ENCODE measurements at places on chromosomes 3 and 15.
A peak's percentile ranks its signal among the peaks of the same experiment; 100 is the strongest.

GRCh38 chr3:118946449-118946848 is 88.2 kb downstream of the IGSF11 start:
- no peak for DNase-seq

- DNase-seq: peak; percentile 35
These were observed 83.5 kb upstream of the CFAP20DC start for GRCh38 chr3:59133311-59133710.

DNA sequence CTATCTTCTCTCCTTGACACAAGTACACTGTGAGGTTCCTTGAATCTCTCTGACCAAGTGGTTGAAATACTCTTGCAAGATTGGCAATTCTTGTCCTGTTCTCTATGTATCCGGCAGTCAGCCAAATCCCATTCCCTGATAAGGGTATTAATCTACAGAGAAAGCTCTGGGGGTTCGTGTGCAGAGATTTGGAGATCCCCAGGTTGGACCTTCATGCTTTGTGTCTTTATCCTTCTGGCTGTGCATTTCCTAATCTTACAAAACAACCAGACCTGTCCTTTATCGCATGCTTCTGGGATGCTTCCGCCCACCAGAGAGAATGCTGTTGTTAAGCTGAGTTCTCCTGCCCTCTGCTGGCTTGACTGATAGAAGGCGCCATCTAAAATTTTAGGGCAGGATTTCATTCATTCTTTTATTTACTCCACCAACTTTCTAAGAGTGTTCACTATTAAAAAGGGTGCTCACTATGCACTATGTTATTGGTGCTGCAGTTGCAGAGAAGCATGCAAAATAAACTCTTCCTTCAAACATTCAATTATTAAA is 8.6 kb upstream of the SST start:
- DNase-seq: no peak

GRCh38 chr3:113231391-113231790 is 20.0 kb downstream of the BOC start:
- peak; percentile 45 for DNase-seq

DNA sequence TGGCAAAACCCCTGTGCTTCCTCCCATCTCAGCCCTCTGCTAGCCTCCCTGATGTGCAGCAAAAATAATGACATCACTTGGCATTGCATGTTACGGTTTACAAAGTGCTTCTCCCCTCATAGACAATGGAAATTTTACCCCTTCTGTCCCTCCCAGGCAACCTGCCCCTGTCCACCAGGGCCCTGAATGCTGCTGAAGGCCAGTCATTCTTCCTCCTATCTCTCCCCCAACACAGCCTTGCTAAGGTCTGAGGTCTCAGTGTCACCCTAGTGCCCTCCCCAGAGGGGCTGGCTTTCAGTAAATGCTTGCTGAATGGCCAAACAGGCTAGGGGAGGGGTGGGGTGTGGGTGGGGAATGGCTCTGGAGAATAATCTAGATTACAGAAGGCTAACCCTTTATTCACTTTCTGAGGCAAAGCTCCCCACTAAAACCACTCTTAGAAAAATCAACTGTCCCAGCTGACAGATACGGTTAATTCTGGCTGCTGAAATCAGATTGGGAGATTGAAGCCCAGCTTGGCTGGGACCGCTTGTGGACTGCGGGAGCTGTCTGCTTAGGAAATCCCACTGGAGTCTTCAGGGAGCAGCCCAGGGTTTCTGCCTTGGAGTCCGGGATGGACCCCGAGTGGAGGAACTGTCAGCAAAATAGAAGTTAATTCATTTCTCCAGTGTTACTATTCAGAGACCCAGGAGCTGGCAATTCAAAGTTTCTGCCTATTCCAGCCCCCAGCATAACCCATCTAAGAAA is 22.9 kb downstream of the ANP32A start:
- DNase-seq: no peak

GRCh38 chr3:128523591-128523990 is 30.6 kb upstream of the GATA2 start:
- DNase-seq: no peak

DNA sequence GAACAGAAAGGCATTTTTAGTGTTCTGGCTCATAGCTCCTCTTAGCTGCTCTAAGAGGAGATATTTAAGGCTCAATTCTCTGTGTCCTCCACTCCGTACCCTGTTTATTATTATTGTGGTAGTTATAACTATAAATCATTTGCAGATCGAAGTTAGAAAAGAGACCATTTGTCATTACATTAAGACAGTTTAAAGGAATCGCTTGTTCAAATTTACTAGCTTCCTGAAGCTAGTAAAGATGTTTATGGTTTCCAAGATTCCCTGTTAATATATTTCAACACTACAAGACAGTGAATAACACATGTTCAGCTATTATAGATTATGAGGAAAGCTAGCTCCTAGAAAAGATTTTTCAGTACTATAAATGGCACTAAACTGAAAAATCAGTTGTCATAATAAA is 12.6 kb downstream of the ATXN7 start:
- DNase-seq: peak; percentile 16

DNA sequence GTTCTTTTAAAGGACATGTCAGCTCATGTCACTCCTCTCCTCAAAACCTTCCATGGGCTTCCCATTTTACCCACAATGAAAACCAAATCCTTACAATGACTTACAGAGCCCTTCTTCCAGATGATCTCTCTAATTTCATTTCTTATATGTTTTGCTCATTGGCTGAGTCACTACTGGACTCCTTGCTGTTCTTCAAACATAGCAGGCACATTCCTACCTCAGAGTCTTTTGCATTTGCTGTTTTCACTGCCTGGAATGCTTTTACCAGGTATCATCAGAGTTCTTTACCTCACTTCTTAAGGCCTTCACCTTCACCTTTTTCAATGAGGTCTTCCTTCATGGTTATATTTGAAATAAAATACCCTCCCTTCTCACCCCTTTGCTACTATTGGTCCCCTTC is 57.3 kb downstream of the NECTIN3 start:
- no peak for DNase-seq

GRCh38 chr3:131050001-131050400 is 23.3 kb downstream of the NEK11 start:
- no peak for DNase-seq

- DNase-seq: no peak
These were observed 55.2 kb downstream of the PXYLP1 start for GRCh38 chr3:141286856-141287255.

GRCh38 chr3:187999821-188000220 is 154.1 kb upstream of the LPP start:
- no peak for DNase-seq

GRCh38 chr3:124895756-124896155 is 8.6 kb upstream of the ITGB5 start:
- DNase-seq: no peak

GRCh38 chr3:148773805-148774204 is 53.8 kb upstream of the CPB1 start:
- DNase-seq: no peak

DNA sequence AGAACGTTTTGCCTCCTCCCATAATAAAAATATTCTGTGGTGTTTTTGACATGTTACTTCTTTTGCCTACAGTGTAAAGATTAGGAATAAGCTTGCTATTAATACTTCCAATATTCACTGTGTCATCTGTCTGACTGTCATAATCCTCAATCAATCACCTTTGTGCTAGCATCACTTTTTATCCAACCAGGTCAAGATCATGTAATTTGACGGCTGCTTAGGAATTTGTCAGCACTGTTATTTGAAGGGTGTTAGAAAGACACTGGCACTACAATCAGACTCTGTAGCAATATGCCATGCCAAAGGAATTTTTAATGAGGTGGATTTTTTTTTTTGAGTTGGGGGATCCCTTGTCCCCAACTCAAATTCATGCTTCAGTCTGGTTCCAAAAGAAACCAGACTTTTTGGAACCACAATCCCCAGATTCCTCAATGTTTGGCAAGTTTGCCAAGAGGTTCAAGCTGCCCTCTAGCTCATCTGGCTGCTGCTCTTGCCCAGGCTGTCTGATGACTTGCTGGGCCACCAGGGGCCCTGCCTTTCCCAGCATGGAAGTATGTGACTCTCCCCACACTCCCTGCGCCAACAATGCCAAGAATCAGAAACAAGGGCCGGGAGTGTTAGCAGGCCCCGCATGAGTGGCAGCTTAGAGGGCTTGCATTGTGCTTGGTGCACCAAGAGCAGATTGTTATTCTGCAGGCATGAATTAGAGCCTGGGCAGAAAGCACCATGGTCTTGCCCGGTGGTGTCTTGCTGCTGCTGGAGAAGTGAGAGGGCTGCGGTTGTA is 58.6 kb upstream of the TSC22D2 start:
- no peak for DNase-seq

DNA sequence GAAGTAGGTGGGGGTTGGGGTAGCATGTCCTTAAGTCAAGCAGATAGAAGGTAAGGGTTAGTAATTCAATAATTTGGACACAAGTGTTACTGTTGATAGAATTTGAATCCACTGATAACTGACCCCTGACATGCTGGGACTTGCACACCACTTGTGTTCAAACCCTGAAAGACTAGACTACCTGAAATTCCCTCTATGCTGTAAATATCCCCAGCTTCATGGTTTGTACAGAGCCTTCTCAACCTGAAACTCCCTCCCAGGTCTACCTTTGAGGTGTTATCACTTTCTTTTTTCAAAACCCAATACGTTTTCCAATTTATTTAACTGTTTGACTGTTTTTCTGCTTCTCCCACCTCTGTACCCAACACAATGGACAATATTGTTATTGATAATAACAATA is 459.6 kb downstream of the NLGN1 start:
- no peak for DNase-seq

GRCh38 chr3:44509393-44509921 is 32.0 kb upstream of the ZNF445 start:
- DNase-seq: no peak

DNA sequence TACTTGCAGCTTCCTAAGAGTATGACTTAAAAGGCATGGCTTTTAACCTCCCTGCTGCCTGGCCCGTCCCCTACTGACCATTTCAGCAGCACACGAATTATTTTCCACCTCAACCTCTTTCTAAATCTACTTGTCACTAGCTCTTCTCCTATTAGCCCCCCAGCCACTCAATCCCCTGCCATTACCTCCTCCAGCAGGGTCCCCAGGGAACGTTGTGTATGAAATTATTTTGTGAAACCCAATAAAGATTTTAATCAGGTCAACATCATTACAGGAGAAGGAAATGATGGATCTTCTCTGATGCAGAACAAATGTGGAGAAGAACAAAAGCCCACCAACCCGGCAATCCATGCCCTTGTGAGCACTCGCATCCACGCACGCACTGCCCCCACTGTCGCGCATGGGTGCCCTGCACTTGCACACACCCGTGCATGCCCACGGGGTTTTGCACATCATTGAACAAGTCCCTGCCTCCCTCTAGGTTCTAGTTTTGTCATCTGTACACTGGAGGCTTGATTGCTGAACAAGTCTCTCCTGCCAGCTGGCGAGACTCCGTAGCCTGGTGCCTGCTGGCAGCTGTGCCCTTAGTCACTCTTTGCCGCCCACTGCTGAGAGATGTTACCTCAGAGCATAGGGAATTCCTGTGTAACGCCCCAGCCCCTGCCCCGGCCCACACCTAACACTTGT is 51.6 kb downstream of the LINGO1 start:
- no peak for DNase-seq

DNA sequence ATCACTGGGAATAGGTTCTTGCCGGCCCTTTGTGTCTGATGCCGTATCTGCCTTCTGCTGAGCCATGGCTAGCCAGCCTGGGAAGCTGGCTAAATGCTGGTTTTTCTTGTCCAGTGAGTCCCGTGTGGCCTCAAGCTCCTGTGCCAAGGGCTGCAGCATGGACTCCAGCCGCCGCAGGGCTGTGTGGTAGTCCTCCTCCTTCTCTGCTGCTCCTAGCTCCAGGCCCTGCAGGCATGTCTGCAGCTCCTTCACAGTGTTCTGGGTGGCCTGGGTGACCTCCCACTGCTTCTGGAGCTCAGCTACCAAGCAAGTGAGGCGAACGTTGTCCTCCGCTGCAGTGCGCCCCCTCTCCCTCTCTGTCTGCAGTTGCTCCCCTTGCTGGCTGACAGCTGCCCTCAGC is 24.9 kb downstream of the CXCR6 start:
- no peak for DNase-seq

DNA sequence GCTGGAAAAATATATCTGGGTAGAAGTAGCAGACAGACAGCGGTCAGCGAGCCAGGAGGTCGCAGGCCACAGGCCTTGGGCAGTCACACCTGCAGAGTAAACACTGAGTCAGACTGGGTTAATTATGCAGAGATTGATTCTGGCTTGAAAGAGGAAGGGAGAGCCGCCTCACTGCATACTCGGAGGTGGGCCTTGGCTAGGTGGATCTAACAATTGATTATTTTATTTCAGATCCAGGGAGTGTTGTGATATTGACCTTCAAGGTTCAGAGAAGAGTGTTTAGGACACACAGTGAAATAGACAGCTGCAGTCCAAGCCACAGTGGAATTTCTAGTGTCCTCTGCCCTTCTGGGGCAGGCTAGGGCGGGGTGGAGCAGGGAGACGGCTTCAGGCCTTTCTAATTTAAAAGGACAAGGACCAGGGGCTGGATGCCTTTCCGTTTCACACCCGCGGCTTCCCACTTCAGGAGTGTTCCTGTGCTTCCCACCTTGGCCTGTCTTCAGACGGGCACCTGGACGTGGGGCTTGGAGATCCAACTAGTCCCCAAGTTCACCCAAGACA is 237.3 kb downstream of the XXYLT1 start:
- no peak for DNase-seq

GRCh38 chr3:179929091-179929529 is 107.6 kb downstream of the PEX5L start:
- DNase-seq: peak; percentile 37

- peak; percentile 39 for DNase-seq
These were observed 121.3 kb upstream of the ZNF717 start for GRCh38 chr3:75906555-75907112.

GRCh38 chr15:42880121-42880520 is 40.5 kb downstream of the TTBK2 start:
- DNase-seq: no peak

DNA sequence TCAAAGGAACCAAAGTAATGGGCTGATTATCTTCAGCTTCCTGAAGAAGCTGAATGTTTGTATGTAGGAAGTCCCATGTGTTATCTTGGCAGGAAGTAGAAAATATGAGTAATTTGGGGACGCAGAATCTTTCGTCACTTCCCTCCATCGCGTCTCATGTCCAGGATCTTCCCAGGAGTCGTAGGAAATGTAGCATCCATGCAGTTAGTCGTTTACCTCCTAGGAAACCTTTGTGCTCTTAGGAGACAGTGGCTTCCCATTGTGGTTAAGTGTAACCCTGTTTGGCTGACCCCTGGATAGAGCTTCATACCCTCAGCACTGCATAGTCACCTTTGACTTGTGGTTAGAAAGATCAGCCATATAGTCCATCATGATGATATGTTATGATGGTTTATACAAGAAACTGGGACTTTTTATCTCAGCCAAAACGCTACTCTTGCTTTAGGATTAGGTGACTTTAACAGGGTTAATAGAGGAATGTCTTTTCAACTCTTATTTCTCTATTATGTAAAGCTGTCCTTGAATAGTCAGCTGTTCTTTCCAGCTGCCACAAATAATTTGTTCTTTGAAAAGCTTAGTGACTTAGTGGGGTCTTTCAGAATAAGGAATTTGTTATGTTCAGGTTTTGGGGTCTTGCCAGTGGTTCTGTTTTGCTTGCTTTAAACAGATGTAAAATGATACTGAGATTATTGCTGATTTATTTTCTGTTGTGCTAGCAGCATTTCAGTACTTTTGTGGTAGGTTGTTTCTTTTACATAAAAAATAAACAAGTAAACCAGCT is 92.2 kb downstream of the KLHL25 start:
- DNase-seq: no peak

- no peak for DNase-seq
These were observed 325 bp downstream of the ALCAM start for GRCh38 chr3:105367063-105367405.

- DNase-seq: no peak
These were observed 6.8 kb downstream of the PLA2G4F start for GRCh38 chr15:42149493-42150218.

GRCh38 chr15:52427804-52428203 is 100.9 kb downstream of the MYO5A start:
- DNase-seq: peak; percentile 57
